ENCODE measurements at places on chromosomes 13 and 19.

DNA sequence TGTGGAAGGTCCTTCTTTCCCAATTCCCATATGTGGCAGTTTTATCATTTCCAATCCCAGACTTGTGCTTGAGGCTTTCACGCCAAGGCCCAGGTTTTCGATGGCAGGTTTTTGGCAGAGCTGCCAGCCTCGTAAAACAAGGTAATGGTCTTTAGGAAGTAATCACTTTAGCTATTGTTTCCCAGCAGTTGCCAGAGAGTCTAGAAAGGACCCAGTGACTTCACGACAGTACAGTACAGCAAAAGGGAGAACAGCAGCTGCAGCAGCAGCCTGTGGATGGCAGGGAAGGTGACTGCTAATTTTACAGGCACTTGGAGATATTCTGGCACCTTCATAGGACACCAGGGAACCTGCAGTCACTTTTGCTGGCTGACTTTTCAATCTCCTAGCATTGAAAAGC, 291.6 kb upstream of the MAB21L1 start:
- no peak for DNase-seq

DNA sequence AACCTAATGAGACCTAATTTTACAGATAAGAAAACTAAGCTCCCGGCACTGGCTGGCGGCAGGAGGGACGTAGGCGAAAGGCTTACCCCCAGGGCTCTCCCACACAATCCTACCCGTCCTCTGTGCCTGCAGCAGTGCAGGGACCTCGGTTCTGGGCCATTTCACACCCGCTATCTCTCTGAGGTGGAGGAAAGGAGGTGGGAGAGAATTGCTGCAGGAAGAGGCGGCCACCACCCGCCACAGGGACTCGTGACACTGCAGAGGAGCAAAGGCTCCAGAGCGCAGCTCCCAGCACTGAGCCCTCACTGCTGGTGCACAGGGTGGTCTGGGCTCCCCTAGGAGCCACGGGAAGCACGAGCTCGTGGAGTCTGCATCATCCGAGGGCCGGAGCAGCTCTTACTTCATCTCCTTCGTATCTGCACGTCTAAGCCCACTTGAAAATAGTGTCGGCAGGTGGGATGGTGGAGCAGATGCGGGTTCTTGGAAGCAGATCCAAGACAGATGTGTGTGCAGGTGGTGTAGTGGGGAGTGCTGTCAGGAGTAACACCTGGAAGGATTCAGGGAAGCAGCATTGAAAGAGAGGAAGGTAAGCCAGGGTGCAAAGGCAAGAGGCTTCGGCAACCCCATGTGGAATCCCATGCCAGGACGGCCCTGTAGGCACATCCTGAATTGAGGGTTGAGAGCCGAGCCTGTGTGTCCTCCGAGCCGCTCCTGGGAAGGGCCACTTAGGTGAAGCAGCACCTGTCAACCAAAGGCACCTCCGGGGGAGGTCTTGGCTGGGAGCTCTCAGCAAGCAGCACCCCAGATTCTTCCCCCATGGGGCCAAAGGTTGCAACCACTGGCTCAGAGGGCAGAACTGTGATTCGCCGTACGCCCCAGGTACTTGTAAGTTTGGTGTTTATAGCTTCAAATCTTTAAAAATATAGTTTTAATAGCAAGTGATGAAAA, 115.8 kb upstream of the SPACA7 start:
- no peak for DNase-seq

DNA sequence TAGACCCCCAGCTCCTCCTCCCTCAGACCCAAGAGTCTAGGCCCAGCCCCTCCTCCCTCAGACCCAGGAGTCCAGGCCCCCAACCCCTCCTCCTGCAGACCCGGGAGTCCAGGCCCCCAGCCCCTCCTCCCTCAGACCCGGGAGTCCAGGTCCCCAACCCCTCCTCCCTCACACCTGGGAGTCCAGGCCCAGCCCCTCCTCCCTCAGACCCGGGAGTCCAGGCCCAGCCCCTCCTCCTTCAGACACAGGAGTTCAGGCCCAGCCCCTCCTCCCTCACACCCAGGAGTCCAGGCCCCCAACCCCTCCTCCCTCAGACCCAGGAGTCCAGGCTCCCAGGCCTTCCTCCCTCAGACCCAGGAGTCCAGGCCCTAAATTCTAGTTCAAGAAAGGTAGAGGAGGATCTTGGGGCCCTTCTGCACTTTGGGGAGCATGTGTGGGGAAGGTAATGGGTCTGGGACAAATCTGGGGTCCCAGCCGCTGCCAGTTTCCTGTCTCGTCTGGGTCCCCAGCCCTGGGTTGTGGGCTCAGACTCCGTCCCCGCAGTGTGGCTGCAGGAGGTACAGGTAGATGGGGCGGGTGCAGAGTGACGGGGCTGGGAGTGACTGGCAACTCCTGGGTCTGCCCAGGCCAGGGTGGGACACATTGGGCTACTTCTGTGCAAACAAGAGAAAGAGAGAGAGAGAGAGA, 3.2 kb upstream of the TMEM190 start:
- no peak for DNase-seq

DNA sequence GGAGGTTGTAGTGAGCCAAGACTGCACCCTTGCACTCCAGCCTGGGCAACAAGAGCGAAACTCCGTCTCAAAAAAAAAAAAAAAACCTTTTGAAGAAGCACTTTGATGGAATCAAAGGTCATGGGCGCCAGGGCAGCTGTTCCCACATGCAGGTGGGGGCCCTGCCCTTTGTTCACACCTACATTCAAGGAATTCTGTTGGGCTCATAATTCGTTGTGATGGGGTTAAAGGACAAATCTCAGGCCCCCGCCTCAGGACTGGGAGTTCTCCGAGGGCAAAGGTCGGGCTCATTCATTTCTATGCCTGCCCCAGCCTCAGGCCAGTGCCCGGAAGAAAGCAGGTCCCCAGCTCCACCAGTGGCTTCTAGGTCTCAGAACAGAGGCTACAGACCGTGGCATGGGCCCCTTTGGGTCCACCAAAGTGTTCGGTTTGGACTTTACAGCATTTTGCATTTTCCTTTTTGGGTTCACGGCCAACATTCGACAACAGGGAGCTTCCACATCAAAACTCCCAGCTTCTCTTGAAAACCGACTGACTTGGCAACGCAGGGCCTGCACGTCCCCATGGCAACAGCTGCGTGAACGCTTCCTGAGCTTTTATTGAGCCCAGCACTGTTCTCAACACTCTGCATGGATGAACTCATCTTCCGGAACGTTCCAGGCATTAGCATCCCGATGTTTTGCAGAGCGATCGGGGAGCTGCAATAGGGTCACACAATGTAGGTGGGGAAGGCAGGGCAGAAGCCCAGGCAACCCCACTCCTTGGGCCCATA, 10.1 kb upstream of the GTF2F1 start:
- DNase-seq = peak; percentile 83

DNA sequence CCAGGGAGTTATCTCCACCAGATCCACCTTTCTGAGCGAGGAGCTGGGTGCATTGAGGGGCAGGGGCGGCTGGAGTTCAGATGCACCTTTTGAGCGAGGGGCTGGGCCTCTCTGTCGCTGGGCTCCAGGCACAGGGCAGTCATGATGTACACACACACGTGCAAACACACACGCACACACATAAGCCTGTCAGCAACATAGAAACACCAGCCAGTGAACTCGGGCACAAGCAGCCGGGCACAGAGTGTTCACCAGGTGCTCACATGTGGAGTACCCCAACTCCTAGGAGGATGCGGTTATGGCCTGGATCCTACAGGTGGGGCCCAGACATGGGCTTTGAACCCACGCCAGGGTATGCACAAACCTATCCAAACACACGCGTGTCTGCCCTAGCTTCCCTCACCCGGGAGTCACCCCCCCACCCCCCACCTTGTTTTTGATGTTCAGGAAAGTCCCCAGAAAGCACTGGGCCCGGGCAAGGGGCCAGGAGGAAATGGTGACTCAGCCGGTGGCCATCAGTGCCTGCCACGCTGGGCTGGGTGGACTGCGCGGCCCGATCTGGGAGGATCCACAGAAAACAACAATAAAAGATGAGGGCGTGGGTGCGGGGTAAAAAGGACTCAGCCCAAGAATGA, 13.3 kb downstream of the ARRDC2 start:
- DNase-seq = no peak

DNA sequence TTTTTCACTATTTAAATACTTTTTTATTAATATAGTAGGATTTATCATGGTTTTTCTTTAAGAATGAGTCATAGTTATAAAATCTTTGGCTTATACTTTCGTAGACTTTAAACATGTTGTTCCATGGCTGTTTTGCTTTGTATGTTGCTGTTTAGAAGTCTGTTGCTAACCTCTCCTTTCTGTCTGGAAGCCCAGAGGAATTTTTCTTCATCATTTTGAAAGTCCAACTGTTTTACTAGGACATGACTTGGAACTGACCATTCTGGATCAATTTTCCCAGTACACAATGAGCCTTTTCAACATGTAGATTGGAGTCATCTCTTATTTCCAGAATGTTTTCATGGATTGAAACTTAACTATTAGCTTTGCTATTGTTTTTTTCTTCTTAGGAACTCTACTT, 7.9 kb downstream of the CAB39L start:
- DNase-seq = peak; percentile 68

GRCh38 chr13:114109641-114110041, 22.8 kb downstream of the RASA3 start:
- no peak for DNase-seq

DNA sequence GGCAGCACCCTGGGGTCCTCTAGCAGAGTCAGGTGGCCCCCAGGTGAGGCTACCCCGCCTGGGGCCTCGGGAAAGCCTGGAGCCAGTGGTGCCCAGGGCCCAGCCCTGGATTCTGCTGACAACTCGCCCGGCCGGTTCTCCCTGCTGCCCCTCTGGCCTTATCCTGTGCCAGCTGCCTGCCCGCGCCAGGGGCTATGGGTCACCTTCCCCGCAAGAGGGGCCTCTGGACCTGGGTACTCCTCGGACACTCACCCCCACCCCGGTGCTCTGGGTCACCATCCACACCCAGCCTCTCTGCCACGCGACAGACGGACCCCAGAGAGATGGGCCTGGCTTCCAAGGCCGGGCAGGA, 24.0 kb downstream of the ZBTB7A start:
- DNase-seq = no peak

DNA sequence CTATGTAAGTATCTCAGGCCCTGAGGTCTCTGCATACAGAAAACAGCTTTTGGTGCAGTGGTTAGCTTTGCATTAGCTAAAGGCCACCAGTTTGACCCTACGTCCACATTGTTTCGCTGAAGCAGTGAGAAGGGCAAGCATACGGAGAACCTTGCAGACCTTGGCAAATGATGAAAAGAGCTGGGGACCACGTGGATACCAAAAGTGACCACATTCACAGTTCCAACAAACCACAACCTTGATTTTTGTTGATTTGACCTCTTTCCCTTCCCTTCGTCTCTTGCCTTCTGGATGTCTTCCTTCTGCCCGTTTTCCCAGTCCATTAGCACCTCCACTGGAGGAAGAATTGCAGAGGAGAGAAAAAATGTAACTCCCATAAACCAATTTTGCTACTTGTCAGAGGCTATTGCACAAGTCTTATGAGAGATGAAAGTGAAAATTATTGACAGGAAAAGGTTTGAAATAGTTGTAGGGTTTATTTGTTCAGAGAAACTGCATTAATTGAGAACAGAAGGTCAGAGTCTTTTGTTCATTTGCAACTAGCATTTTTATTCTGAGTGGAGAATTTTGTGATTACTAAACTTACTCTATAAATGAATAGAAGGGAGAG, 293.9 kb upstream of the HTR2A start:
- no peak for DNase-seq

- DNase-seq = no peak
Measured at GRCh38 chr13:20407759-20408158, 117.9 kb downstream of the CRYL1 start.

DNA sequence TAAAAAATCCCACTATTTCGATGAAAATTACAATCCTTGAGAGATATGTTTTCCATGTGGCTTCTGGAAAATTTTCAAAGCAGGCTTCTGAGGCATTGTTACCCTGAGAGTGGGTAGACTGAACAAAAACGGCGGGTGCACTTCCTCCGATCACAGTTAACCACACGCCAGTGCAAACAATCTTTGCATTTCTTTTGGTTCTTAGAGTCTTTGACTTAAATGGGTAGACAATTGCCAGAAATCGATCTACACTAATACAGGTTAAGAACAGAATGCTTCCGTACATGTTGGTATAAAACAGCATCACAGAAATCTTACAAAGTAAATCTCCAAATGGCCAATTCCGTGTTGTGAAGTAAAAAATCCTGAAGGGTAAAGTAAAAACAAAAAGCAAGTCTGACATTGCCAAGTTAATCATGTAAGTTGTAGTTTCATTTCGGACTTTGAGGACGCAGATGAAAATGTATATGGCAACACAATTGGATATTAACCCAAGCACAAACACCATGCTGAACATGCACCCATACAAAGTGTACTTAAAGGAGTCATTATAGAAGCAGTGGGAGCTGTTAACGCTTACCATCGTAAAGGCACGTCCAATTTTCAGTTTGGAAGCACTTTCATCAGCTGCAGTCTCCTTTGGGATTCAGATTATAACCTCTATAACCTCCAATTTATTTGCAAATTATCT, 927 bp downstream of the LPAR6 start:
- peak; percentile 56 for DNase-seq

GRCh38 chr19:50870417-50871089, 2.7 kb upstream of the KLK2 start:
- no peak for DNase-seq

- DNase-seq = no peak
Measured at GRCh38 chr19:50003254-50003788, 21.9 kb downstream of the VRK3 start.

- no peak for DNase-seq
Measured at GRCh38 chr13:54368387-54368786, 1339.8 kb downstream of the OLFM4 start.

GRCh38 chr13:80979035-80979641, 638.2 kb upstream of the SPRY2 start:
- peak; percentile 54 for DNase-seq
